ENCODE measurements at places on chromosomes 2 and 18.

DNA sequence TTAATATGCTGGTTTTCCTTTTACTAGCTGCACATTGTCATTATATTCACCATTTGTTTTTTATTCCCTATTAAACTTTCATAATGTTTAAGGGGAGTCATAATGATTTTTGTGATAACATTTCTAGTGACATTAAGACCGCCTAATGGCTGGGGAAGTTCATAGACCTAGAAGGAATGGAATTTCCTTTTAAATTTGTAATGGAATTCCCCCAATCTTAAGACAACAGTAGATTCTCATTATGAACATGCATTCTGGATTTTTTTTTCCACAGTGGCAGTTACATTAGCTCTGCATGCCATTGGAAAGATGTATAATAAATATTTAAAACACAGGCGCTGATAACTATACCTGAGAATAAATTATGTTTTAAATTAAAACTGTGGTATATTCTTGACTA is 8.4 kb downstream of the YPEL5 start:
- H3K4me1 ChIP-seq: peaks cover 27% of the 10 kb centered on the region
- no peak for DNase-seq
- no peak overlapping the region for H3K4me3 ChIP-seq
- H3K27me3 ChIP-seq: no peaks in the 10 kb centered on the region

- H3K4me1 ChIP-seq: peaks cover 2% of the 10 kb centered on the region
- H3K36me3 ChIP-seq: no peaks in the 10 kb centered on the region
- no peaks in the 10 kb centered on the region for H3K27me3 ChIP-seq
- peak overlapping the region; percentile 26 for H3K27ac ChIP-seq
- H3K4me3 ChIP-seq: no peak overlapping the region
Observed at GRCh38 chr2:43751476-43751990, 22.3 kb upstream of the DYNC2LI1 start.

DNA sequence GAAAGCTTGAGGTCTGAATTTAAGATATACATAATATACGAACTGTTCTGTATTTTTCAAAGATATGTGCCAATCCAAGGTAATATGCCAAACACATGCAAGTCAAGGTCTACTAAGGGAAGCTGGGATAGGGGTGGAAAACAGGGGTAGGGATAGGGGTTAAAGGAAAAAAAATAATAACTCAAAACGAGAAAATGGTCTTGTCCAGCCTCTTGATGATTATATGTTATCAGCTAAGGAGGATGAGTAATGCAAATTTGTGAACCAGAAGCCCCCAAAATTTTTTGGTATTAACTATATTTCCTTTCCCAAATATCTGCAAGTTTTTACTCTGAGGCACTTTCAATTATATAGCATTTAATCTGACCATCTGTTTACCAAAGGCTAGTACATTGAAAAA is 219.3 kb downstream of the ZEB2 start:
- H3K4me3 ChIP-seq: no peak overlapping the region
- H3K27ac ChIP-seq: no peak overlapping the region
- H3K27me3 ChIP-seq: no peaks in the 10 kb centered on the region
- H3K36me3 ChIP-seq: peaks cover 13% of the 10 kb centered on the region

GRCh38 chr2:82317012-82317411 is 2012.5 kb upstream of the LRRTM1 start:
- no peak overlapping the region for H3K4me3 ChIP-seq
- no peak for DNase-seq
- no peak overlapping the region for H3K27ac ChIP-seq
- peaks cover 3% of the 10 kb centered on the region for H3K4me1 ChIP-seq

GRCh38 chr2:150872756-150873395 is 385.4 kb upstream of the RND3 start:
- H3K27ac ChIP-seq: peak overlapping the region; percentile 82
- H3K27me3 ChIP-seq: no peaks in the 10 kb centered on the region
- H3K4me3 ChIP-seq: peak overlapping the region; percentile 16
- H3K4me1 ChIP-seq: peaks cover 47% of the 10 kb centered on the region
- H3K36me3 ChIP-seq: no peaks in the 10 kb centered on the region

- H3K36me3 ChIP-seq: peaks cover 2% of the 10 kb centered on the region
- peak overlapping the region; percentile 83 for H3K27ac ChIP-seq
- H3K4me3 ChIP-seq: no peak overlapping the region
- peaks cover 80% of the 10 kb centered on the region for H3K4me1 ChIP-seq
- DNase-seq: no peak
Observed at GRCh38 chr2:149616681-149617456, 29.3 kb upstream of the MMADHC start.

DNA sequence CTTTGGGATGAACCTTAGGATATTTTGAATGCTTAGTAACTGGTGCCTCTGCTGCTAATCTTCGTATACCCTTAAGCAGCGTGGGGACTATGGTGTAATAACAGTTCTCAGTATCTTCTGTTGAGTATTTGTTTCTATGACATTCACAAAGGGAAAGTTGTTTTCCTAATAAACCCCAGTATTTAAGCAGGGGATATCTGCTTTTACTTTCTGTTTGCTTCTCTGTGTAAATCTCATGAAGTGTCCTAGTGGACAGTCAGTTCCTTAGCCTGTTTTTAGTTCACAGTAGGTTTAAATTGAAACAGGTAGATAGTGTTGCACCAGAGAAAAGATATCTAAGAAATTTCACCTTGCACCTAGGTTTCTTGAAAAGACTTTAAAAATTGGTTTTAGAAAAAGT is 14.9 kb downstream of the KIAA1328 start:
- no peaks in the 10 kb centered on the region for H3K27me3 ChIP-seq
- peaks cover 21% of the 10 kb centered on the region for H3K36me3 ChIP-seq
- H3K4me3 ChIP-seq: no peak overlapping the region
- no peaks in the 10 kb centered on the region for H3K4me1 ChIP-seq
- no peak overlapping the region for H3K27ac ChIP-seq
- DNase-seq: no peak

- H3K4me3 ChIP-seq: peak overlapping the region; percentile 87
- H3K27ac ChIP-seq: peak overlapping the region; percentile 73
- H3K4me1 ChIP-seq: peaks cover 48% of the 10 kb centered on the region
- H3K36me3 ChIP-seq: no peaks in the 10 kb centered on the region
- H3K27me3 ChIP-seq: no peaks in the 10 kb centered on the region
- DNase-seq: no peak
Observed at GRCh38 chr2:96760986-96761832, 507 bp downstream of the CNNM4 start.

DNA sequence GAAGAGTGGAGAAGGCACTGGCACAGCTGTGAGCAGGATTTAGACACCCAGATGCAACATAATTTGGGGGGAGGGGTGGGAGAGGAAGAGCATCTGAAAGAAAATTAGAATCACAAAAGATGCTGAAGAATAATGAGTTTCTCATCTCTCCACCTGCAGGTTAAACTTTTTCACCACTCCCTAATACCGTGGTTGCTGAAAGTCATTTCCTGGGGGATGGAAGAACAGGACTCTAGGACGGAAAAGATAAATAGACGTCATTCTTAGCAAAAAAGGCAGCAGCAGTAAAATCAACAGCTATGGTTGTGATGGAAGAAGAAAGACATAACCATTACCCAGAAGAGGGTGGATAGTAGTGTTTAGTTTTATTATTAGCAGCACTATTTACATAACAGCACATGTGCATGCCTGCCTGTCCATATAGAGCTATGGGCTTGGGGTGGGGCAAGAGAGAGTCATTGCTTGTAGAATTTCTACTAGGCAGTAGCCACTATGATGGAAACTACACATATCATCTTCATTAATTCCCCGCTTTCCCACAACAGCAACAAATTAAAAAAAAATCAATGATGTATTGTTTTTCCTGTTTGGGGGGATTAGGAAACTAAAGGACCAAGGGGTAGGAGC is 212.2 kb downstream of the TRIB2 start:
- no peaks in the 10 kb centered on the region for H3K36me3 ChIP-seq
- H3K4me1 ChIP-seq: peaks cover 14% of the 10 kb centered on the region
- H3K27ac ChIP-seq: no peak overlapping the region
- no peak for DNase-seq
- peaks cover 1% of the 10 kb centered on the region for H3K27me3 ChIP-seq
- H3K4me3 ChIP-seq: no peak overlapping the region

DNA sequence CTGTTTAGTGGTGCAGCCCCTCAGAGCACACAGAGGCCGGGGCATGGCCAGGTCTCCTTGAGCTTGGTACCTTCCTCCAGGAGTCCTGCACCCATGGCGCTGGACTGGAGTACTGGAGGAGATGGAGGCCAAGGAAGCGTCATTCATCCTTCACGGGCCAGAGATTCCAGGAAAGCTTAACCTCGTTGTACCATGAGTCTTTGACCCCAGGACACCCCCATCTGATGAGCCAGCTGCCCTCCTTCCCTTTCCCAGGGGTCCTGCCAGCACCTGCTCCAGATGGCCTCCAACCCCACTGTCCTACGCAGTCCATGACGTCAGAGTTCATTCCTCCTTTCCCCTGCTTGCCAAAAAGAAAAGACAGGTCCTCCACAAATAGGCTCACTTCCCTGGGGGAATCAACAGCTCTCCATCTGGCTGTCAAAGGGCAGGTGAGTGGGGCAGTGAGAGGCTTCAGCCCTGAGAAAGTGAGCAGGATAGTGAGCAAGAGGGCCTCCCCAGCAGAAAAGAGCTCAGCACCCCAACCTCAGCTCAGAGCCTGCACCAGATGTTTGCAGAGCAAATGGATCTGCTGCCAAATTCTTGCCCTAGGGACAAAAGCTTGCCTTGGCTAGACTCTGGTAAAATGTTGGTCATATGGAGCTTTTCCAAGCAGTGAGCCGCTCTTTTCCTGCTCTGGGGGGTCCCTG is 4.5 kb upstream of the NPPC start:
- H3K36me3 ChIP-seq: no peaks in the 10 kb centered on the region
- DNase-seq: no peak
- no peak overlapping the region for H3K4me3 ChIP-seq
- H3K4me1 ChIP-seq: peaks cover 8% of the 10 kb centered on the region
- no peak overlapping the region for H3K27ac ChIP-seq

DNA sequence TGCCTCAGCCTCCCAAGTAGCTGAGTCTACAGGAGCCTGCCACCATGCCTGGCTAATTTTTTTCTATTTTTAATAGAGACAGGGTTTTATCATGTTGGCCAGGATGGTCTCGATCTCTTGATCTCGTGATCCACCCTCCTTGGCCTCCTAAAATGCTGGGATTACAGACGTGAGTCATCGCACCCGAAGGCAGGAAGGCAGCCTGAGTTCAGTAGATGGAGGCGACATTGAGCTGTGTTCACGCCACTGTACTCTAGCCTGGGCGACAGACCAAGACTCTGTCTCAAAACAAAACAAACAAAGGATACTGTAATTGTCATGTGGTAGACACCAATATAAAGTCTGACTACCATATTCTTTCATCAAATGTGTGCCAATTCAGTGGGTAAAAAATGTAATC is 500.9 kb upstream of the DSEL start:
- no peaks in the 10 kb centered on the region for H3K36me3 ChIP-seq
- DNase-seq: no peak
- H3K4me3 ChIP-seq: no peak overlapping the region
- no peaks in the 10 kb centered on the region for H3K4me1 ChIP-seq
- no peak overlapping the region for H3K27ac ChIP-seq

GRCh38 chr2:234643407-234643806 is 146.5 kb upstream of the ARL4C start:
- H3K27me3 ChIP-seq: no peaks in the 10 kb centered on the region
- no peaks in the 10 kb centered on the region for H3K36me3 ChIP-seq
- no peak overlapping the region for H3K4me3 ChIP-seq

- H3K27ac ChIP-seq: no peak overlapping the region
- DNase-seq: no peak
- peaks cover 17% of the 10 kb centered on the region for H3K27me3 ChIP-seq
- no peaks in the 10 kb centered on the region for H3K36me3 ChIP-seq
Observed at GRCh38 chr2:171592036-171592555, 69.8 kb downstream of the CYBRD1 start.

GRCh38 chr18:9988665-9989064 is 74.8 kb downstream of the VAPA start:
- H3K4me3 ChIP-seq: no peak overlapping the region
- H3K27me3 ChIP-seq: peaks cover 6% of the 10 kb centered on the region
- H3K4me1 ChIP-seq: peaks cover 41% of the 10 kb centered on the region
- H3K36me3 ChIP-seq: no peaks in the 10 kb centered on the region
- H3K27ac ChIP-seq: peak overlapping the region; percentile 57

DNA sequence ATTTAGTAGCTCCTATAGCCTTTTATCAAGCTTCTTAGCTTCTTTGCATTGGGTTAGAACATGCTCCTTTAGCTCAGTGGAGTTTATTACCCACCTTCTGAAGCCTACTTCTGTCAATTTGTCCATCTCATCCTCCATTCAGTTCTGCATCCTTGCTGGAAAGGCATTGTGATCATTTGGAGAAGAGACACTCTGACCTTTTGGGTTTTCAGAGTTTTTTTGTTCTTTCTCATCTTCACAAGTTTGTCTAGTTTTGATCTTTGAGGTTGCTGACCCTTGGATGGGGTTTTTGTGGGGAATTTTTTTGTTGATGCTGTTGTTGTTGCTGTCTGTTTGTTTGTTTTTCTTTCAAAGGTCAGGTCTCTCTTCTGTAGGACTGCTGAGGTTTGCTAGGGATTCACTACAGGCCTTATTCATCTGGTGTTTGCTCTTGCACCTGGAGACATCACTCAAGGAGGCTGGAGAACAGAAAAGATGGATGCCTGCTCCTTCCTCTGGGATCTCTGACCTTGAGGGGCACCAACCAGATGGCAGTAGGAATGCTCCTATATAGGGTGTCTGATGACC is 13.9 kb upstream of the TANK start:
- no peak for DNase-seq
- no peaks in the 10 kb centered on the region for H3K27me3 ChIP-seq
- peaks cover 36% of the 10 kb centered on the region for H3K36me3 ChIP-seq

Measured in mesothelial cell of epicardium (in vitro differentiated cells).